ENCODE measurements at places on chromosomes 5 and 9. TPM values are rescaled to one million over a fixed set of nuclear protein-coding genes. Genes with fewer than 3 reads are reported as not detected.

GRCh38 chr9:10014889-10015288 is 597.9 kb downstream of the PTPRD start:
- DNase-seq, result no peak

FOXD4L6 gene
- total RNA-seq, result not detected

DNA sequence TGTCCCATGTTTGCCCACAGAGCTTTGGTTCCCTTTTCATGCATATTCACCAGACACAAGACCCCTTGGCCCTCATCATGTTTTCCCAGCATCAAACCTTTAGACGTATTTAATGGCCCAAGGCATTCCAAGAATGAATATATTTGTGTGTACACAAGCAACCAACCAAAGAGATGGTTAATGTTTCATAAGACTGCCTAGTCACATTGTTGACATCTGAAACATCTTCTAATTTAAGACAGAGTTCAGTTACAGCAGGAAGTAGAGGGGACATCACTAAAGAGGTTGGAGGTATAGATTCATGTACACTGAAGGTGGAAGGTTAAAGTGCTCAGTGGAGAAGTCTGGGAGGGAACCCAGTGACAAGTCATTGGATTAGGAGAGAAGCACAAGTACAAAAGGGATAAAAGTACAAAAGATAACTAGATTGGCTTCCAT is 49.1 kb downstream of the SUSD1 start:
- DNase-seq, result no peak

DNA sequence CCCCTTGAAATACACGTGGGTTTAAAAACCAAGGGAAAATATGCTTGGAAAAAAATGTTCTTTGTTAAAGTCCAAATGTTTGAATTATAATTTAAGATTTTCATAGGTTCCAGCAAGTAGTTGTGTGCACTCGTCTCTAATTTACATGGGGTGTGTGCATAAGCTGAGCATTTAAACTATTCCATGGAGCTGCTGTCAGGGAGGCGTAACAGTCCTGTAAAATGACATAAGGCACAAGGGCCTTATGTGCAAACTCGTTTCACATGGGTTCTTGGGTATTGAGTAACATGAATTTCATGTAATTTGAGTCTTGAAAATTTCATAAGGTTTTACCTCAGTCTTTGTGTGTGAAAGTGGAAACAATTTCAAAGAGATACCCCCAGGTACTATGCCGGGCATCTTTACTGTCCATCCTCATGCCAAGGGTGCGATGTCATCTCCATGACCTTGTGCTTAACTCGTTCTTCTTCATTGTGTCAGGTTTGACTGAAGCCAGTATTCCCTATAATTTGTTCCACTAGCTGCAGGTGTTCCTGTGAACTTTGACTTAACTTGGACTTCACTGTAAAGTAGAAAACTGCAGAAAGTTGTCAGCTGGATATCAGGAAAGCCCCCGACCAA is 359.3 kb downstream of the SH3GL2 start:
- no peak for DNase-seq

DNA sequence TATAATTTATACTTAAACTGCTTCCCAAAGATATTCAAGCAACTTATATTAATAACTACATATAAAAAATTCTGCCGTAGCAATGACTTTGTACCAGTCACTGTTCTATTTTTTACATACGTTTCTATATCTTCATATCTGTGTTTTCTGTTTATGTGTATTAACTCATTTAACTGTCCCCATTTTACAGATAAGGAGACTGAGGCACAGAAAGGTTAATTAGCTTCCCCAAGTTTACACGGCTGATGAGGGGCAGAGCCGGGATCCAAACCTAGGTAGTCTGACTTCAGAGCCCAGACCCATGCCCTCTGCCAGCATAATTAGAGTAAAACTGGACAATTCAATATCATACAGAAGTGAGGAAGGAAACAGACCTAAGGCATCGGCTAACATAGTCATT is 259.7 kb upstream of the TUT7 start:
- DNase-seq, result no peak

RNF224 gene
- not detected for total RNA-seq

DNA sequence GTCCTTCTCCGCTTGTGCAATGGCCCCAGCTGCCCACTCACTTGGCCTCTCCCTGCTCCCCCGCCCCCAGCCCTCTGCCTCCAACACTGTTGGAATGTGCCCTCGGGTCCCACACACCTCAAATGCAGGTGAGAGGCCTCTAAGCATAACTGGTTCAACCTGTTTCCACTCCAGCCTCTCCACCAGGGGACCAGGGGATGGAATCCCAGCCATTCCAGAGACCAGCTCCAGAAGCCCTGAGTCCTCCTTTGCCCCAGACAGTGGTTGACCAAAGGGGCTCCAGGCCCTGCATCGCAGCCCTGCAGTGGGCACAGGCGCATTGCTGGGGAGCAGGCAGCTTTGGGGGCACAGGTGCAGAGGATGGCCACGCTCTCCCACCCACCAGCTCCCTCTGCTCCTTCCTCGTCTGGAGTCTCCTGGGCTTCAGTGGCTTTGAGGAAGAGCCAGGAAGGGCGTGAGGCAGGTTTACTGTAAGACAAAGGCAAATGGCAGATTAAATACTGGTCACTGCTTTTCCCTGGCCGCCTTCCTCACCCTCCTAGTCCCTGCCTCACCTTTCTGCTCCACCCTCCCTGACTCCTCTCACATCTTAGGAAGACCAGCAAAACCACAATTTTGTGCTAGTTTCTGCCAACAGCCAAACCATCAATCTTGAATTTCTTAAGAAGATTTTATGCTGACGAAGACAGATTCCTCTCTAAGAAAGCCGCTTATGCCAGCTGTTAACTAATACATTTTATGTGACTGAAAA is 29.1 kb upstream of the IRX2 start:
- DNase-seq, result no peak

PRKAA1 gene
- 70.8 TPM for total RNA-seq
